ENCODE measurements at places on chromosomes 6 and 20.

- no peak for DNase-seq
Observed at GRCh38 chr20:50484271-50484976, 25.8 kb upstream of the PTPN1 start.

GRCh38 chr6:43113431-43114260 is 37.5 kb downstream of the PTK7 start:
- DNase-seq, result no peak

- DNase-seq, result no peak
Observed at GRCh38 chr20:19577692-19578091, 180.4 kb upstream of the RIN2 start.

DNA sequence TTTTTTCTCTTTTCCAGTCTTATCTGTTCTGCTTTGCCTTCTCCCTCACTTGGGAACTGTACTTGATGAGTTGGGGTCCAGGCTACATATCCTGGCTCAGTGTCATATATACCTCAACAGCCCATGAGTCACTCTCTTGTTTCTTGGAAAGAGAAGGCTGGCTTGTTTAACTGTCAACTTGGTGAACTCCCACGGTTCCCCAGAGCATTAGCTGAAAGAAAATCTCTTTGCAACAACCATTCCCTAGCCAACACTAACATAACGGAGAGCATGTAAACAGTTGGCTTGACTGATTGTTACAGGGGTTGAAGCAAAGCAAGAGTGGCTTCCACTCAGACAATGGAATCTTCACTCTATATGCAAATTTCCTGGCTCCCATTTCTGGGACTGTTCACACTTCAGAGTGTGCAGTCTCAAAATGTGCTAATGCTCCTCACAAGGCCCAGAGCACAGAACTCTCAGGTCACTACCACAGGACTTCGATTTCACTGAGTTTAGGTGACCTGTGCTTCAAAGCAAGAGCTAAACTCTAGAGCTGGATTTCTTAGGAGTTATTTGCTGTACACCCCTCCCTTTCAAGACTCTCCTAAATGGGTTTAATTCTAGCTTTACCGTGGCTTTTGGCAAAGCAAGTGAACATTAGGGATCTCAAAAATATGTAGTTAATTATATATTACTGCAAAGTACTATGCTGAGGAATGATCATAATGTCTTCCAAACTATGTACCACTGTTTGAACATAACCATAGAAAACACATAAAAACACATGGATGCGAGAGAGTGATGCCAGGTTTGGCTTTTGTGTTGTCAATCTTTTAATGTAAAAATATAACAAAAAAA is 609.8 kb downstream of the RFPL4B start:
- DNase-seq, result no peak

DNA sequence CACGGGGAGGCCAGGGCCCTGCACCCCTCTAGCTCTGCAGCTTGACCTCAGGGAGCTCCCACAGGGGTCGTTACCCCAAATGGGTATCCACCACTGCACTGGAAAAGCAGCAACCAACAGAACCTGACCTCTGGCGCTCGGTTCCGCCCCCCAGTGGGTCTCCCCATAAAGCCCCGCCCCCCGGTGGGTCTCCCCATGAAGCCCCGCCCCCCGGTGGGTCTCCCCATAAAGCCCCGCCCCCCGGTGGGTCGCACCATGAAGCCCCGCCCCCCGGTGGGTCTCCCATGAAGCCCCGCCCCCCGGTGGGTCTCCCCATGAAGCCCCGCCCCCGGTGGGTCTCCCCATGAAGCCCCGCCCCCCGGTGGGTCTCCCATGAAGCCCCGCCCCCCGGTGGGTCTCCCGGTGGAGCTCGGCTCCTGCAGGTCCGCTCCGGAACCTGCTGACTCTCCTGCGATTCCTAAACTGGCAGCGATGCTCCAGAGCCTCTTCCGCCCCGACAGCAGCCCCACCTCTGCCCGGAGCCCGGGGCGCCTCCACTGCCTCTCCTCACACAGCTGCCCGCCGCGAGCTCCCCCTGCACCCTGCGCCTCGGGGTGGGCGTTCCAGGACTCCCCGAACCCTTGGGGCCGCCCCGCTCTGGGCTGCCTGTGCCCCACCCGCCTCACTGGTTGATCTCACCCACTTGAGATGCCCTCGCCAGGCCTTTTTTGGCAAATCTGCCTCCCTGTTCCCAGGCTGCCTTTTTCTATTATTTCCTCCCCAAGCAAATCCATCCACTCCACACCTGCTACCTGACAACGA is 12.1 kb downstream of the SLC2A4RG start:
- no peak for DNase-seq

GRCh38 chr20:48025051-48025515 is 239.8 kb upstream of the SULF2 start:
- no peak for DNase-seq

GRCh38 chr6:15672818-15673217 is 10.0 kb upstream of the DTNBP1 start:
- no peak for DNase-seq

GRCh38 chr20:51807720-51808250 is 5.5 kb upstream of the SALL4 start:
- no peak for DNase-seq

GRCh38 chr6:112154711-112155110 is 67.3 kb downstream of the FAM229B start:
- no peak for DNase-seq

DNA sequence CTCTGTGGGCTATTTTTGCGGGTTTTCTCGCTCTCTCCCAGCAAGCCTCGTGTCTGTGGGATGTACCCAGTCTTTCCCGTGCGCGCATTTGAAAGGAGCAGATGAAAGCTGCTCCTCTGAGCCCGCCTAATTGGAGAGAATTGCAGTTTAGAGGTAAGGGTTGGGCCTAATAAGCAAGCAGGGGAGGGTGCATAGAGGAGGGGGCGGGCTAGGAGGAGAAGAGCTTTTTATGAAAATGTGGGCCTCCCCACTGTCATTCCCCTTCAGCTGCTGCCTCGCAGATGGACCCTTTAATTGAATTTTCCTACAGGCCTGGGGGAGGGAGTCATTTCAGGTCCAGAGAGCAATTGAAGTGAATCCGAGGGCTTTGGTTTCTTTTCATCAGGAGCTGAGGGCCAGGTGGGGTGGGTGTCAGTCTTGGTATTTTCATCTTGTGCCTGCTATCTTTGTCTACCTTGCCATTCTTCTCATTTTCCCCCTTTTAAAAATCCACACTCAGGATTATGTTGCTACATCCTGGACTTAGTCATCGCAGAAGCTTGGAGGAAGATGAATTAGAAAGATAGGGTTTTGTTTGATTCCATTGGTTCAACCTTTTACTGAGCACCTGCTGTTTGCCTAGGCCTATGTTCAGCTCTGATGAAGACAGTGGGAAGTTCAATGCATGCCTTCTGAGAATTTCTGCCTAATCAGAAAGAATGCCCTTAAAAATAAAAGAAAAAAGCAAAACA is 423.4 kb downstream of the CD83 start:
- no peak for DNase-seq

GRCh38 chr6:36360241-36361054 is 23.8 kb upstream of the BNIP5 start:
- DNase-seq, result peak; percentile 30

- no peak for DNase-seq
Observed at GRCh38 chr20:25178563-25179438, 16.7 kb upstream of the ENTPD6 start.

GRCh38 chr6:44549516-44549915 is 162.0 kb downstream of the CDC5L start:
- DNase-seq, result no peak

GRCh38 chr6:33996120-33996475 is 149.8 kb downstream of the GRM4 start:
- DNase-seq, result no peak

DNA sequence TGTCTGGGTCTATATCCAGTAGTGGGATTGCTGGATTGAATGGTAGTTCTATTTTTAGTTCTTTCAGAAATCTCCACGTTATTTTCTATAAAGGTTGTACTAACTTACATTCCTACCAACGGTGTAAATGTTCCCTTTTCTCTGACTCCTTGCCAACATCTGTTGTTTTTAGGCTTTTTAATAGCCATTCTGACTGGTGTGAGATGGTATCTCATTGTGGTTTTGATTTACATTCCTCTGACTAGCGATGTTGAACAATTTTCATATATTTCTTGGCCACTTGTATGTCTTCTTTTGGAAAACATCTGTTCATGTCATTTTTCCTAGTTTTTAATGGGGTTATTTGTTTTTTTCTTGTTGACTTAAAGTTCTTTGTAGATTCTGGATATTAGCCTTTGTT is 99.3 kb downstream of the BMP2 start:
- no peak for DNase-seq

DNA sequence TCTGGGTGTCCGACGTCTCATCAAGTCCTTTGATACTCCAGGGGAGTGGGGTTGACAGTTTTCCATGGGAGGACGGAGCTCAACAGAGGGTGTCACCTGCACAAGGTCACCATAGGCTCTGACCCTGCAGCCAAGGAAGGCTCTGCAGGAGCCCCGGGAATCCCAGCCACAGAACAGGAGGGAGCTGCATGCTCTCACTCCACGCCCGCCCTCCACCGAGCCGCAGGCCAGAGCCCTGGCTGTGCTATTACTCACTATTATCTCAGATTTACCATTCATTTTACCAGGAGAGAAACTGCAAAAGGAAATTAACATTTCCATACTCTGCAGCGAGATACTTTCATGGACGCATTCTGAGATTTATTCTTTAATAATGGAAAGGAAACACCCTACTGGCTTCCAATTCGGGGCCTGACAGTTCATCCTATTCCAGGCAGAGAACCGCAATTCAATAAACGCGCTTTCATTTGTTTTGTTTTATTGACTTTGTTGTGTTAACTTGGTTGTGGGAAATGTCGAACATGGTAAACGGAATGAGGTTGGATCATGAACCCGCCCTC is 18.3 kb upstream of the NTSR1 start:
- DNase-seq, result no peak

DNA sequence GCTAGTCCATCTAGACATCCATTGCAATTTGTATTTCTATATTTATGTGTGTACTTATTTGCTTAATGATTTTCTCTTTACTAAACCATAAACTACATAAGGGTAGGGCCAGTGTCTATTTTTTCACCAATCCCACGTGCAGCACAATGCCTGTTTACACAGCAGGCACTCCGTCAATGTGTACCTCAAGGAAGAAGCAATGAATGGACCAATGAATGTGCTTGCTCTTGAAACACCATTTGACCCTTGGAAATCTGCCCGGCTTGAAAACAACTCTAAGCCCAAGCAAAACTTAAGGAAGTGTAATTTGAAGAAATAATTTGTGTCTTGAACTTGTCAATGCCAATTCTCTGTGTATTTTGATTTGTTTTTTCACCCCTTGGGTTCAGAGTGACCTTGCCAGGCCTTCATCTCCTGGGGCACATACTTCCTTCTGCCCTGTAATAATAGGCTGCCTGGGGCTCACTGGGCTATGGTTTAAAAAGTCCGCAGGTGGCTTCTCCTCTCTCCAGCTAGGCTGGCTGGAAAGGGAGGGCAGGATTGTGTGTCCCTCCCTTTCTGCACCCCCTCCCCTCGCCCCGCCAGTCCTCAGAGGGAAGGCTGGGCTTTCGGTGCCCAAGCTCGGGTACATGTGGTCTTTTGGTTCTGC is 140.8 kb upstream of the ARMC2 start:
- no peak for DNase-seq

GRCh38 chr20:38402089-38402488 is 33.0 kb downstream of the SNHG17 start:
- DNase-seq, result no peak

GRCh38 chr6:108806171-108806570 is 42.1 kb upstream of the ARMC2 start:
- DNase-seq, result no peak

DNA sequence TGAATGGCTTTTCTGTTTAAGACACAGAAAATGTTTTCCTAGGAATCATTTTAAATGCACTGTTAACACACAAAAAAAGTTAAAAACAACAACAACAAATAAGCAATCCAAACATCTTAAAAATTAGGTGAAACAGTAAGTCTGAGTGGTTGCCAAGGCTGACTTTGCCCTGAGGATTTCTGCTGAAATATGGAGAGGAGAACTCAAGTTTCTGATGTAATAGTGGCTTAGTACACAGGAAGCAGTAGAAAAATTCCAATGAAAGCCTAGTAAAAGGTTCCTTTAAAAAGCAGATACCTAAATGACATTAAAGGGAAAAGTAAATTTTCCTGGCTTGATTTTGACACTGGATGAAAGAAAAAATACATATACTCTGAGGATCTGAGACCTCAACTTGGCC is 184.2 kb downstream of the EPM2A start:
- DNase-seq, result no peak

GRCh38 chr6:27478141-27478705 is 5.3 kb upstream of the ZNF184 start:
- no peak for DNase-seq

DNA sequence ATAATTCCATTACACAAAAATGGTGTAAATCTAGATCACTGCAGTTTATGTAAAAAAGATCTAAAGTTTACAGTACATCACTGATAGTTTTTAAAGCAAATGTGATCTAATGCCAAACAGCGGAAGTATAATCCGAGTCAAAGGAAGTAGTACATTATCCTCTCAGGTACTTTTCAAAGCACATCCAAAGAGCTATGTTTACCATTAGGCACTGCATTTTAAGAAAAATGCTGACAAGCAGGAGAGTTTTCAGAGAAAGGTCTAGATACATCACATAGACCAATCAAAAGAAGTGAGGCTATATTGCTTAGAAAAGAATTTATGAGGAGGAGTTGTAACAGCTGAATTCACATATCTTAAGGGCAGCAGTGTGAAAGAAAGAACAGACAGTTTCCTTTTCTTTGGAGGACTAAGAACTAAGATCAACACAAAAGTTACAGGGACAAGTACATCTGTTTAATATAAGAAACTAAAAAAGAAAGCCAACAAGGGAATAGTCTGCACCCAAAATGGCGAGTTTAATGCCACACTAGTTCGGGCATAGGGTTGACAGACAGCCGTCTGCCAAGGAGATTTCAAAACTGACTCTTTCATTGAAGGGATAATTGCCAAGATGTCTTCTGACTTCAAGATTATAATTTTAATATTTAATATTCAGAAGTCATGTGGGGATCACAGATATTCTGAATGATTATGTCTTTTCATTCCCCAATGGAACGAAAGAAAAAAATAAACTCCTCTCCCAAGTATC is 1.4 kb downstream of the ZNF184 start:
- DNase-seq, result no peak

- no peak for DNase-seq
Observed at GRCh38 chr20:8812817-8813216, 256.1 kb upstream of the PLCB4 start.

GRCh38 chr6:154683756-154684523 is 49.3 kb upstream of the SCAF8 start:
- no peak for DNase-seq

GRCh38 chr6:17305219-17306001 is 24.2 kb downstream of the RBM24 start:
- no peak for DNase-seq

GRCh38 chr6:16688984-16689636 is 72.2 kb downstream of the ATXN1 start:
- DNase-seq, result no peak

- DNase-seq, result no peak
Observed at GRCh38 chr6:110492584-110492983, 16.2 kb upstream of the SLC22A16 start.

DNA sequence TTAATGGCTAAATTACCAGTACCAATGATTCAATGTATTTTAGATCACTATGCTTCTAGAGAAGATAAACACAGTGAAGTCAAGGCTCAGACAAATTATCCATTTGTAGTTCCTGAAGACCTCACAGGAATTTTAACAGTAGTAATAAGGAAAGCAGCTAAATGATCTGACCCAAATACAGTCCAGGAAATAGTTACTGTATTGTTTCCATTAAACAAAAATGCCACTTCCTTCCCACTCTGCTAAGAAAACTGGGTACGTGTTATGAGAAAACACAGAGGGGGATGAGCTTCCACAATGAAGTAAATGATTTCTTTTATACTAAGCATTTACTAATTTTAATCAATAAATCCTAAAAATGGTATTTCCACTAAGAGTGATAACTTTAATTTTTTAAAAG is 127.9 kb downstream of the CDK19 start:
- no peak for DNase-seq

- DNase-seq, result no peak
Observed at GRCh38 chr6:30857549-30857948, 26.8 kb upstream of the DDR1 start.
